ENCODE measurements at places on chromosomes 1 and 21.

- DNase-seq: no peak
Measured at GRCh38 chr1:207858281-207858680, 52.6 kb downstream of the CD34 start.

DNA sequence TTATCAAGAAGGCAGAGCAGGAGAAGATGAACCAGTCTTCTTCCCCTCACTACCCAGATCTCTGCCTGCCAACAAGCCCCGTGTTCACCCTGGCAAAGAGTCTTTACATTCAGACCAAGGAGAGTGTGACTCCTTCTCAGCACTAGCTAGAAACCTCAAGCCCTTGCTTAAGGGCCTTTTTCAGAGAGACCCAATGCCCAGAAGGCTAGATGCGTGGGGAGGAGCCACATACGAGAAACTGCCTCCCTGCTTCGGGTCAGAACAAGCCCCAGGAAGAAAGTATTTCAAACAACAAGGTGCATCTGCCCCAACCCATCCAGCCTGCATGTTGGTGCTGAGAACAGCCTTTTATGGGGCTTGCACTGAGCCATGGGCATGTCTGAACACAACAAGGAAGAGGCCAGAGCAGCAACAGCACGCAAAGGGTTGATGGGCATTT is 152.7 kb upstream of the CAMK1G start:
- DNase-seq: no peak

GRCh38 chr1:20717452-20718342 is at the start of gene KIF17:
TSS of gene KIF17 (minus strand) at chr1:20718007. CDS start at chr1:20717706, 301 bp downstream.
- peak; percentile 74 for DNase-seq

DNA sequence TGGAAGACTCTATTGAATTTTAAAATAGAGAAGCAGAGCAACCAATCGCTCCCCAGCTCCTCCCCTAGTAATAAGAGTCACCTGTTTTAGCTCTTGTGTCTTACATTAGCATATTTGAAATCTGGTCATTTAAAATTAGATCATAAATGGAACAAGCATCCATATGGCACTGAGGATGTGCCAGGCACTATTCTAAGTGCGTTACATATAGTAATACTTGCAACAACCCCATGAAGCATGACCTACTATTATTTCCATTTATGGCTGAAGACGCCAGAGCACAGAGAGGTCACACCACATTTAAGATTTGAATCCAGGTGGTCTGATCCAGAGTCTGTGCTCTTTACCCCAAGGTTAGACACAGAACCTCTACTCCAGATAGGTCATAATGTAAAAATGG is 82.0 kb upstream of the HIVEP3 start:
- DNase-seq: no peak

- DNase-seq: no peak
Measured at GRCh38 chr1:9960011-9960410, 16.7 kb downstream of the NMNAT1 start.

DNA sequence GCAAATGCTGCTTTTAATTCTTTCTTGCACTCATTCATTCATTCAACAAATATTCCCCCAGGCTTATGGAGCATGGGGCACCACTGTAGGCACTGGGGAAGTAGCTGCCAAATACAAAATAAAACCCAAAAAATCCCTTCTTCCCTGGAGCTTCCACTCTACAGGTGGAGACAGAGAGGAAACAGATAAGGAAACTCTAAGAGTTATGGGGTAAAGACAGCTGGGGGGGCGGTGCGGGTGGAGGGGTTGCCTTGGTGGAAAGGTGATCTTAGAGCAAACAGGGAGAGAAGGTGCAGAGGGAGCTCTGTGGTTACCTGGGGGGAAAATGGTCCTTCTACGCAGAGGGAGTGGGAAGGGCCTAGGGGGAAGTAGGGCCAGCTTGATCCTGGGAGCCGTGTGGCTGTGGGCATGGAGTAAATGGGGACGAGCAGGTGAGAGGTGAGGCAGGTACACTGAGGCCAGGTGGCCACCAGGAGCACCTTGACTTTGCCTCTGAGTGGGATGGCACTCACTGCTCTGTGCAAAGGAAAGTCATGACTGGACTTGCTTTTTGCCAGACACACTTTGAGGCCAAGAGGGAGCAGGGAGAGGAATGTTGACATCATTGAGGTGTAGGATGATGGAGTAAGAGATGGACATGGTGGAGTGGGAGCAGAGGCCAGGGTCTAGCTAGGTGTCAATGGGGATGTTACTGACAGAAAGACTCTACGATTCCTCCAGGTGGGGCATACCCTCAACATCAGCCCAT is 152.0 kb downstream of the ETS2 start:
- no peak for DNase-seq

- DNase-seq: no peak
Measured at GRCh38 chr1:90614872-90615271, 102.2 kb downstream of the BARHL2 start.

GRCh38 chr1:62462370-62462769 is 25.5 kb downstream of the USP1 start:
- no peak for DNase-seq

GRCh38 chr1:67648582-67649326 is 36.2 kb upstream of the GADD45A start:
- DNase-seq: no peak

DNA sequence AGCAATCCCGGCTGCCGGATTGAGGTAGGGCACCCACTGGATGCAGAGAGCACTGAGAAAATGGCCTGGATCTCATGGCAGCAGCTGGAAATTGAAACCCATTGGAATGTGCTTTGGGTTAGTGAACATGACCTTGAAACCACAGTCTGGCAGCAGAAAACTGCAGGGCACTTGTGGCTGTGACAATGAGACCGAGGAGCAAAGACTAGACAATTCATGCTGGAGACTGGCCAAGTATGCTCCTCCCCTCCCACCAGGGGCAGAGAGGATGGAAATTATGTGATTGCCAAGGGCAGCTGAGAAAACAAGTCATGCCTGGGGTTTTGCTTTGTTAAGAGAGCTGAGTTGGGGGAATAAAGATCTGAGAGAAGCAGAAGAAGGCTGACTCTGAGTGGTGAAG is 60.7 kb downstream of the ZNF697 start:
- no peak for DNase-seq

DNA sequence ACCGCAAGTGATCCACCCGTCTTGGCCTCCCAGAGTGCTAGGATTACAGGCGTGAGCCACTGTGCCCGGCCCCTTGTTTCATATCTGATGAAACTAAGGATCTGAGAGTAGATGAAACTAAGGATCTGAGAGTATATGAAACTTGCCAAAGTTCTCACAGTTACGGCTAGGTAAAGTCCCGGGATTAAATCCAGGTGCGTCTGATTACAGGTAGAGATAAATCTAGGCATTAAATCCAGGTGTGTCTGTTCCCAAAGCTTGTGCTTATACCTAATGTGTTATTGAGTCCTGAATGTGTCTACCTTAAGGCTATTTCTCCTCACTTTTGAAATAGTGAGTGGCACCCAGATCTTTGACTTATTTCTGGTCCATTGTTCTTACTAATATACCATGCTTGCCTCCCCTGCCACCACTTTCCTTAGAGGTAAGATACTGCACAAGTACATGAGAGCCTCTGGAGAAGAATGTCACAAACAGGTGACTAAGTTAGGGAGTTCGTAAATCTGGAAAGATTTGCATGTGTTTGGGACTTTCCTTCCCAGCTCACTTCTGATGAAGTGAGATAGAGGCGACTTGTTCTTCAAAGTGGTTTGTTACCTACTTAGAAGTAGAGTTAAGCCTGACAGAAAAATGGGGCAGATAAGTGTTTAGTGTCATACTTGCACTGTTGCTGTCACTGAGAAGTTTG is 66.5 kb downstream of the AK4 start:
- no peak for DNase-seq

GRCh38 chr1:19940486-19941205 is 17.2 kb upstream of the PLA2G2E start:
- no peak for DNase-seq

GRCh38 chr1:239617731-239618130 is 231.4 kb downstream of the CHRM3 start:
- DNase-seq: no peak

- no peak for DNase-seq
Measured at GRCh38 chr1:11248169-11248568, 14.2 kb downstream of the MTOR start.

DNA sequence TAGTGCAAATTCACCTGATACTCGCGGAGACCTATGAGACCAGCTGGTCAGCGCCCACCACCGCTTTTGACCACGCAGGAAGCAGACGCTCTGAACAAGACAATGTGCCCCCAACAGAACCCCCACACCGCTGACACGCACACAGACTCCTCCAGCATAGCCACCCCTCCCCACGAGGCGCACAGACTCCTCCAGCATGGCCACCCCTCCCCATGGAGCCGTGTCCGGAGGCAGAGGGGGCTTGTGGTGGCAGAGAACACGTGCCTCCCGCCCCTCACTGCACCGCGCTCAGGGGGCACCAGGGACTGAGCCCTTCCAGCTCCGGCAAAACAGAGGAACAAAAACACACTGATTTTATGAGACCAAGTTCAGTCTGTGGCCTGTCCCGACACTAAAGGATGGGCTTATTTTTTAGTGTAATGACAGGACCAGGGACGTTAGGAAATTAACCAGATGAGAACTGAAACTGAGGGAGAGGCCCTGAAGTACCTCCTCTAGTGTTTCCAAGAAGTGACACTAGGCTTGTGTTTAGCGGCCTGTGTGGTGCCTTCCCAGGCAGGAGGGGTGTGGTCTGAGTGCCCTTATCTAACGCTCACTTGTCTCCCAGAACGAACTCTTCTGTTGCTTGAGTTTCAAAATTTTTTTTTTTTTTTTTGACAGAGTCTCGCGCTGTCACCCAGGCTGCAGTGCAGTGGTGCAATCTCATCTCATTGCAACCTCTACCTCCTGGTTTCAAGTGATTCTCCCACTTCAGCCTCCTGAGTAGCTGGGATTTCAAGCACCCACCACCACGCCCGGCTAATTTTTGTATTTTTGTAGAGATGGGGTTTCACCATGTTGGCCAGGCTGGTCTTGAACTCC is 10.0 kb upstream of the AGPAT3 start:
- DNase-seq: no peak

DNA sequence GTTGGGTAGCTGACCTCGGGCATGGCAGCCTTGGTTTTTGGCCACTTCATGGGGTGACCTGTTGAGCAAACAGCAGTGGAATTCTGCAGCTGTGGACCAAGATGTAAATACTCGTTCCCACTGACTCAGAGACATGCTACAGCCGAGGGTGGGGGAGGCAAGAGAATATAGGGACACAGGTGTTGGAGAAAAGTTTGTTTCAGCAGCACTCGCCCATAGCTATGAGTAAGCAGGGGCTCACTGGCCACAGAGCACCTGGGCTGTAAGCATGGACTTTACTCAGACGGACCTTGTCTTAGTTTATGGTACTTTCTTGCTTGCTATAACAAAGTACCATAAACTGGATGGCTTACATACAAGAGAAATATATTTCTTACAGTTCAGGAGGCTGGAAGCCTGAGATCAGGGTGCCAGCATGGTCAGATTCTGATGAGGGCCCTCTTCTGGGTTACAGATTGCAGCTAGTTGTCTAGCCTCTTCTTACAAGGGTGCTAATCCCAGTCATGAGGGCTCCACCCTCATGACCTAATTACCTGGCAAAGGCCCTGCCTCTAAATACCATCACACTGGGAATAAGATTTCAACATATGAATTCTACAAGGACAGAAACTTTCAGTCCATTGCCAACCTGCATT is 437.2 kb upstream of the DAB1 start:
- no peak for DNase-seq

DNA sequence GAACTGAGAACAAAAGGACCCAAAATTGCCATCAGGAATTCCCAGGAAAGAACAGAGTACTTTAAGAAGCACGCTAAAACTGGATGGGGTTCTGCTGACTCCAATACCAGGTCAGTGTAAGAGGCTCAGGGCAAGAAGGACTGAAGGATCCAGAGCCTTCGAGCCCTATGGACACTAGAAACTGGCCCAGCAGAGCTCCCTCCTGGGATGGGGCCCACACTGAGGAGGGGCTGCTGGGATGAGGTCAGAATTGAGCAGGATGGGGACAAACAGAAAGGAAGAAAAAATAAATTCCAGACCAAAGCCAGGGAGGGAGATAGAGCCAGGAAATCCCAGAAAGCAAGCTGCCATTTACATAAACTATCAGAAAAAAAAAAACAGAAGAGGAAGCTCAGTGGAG is 222.4 kb upstream of the COA6 start:
- DNase-seq: no peak

GRCh38 chr1:114561333-114561732 is 20.1 kb downstream of the BCAS2 start:
- no peak for DNase-seq

DNA sequence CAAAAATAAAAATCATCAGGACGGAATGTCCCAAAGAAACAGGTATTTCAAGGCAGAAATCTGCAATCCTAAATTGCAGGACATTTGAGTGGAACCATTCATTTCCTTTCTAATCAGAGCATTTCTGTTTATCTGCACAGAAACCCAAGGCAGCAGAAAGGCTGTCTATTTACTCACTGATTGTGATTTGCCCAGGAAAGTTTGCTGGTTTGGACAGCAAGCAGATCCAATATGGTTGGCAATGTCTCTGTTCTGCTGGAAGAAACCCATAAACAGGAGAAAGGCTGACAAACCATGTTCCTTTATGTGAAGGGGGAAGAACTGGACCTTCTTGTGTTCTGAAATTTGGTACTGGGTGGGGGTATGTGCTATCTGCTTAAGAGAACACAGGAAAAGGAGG is 120.1 kb downstream of the CLIC6 start:
- no peak for DNase-seq

DNA sequence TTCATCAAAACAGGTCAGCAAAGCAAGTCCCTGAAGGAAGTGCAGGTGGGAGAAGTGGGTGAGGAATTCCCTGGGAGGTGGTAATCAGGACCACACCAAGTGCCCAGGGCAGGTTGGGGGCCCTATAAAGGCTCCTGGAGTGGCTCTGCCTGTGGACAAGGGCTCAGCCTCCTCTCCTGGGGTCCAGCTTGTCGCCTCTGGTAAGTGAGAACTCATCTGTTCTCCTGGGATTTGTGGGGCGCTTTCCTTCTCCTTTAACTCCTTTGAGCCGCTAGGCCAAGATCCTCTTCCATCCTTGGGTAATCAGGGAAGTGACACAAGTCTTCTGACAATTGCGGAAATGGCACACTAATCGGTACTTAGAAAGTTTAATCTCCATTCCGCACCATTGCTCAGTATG is at the start of gene SPRR4:
SPRR4 (plus strand) TSS at position 154 of the 400 bp plus-strand sequence. CDS start 1,243 bp downstream, outside the sequence.
- no peak for DNase-seq

- no peak for DNase-seq
Measured at GRCh38 chr1:240008298-240008697, 83.4 kb upstream of the FMN2 start.

DNA sequence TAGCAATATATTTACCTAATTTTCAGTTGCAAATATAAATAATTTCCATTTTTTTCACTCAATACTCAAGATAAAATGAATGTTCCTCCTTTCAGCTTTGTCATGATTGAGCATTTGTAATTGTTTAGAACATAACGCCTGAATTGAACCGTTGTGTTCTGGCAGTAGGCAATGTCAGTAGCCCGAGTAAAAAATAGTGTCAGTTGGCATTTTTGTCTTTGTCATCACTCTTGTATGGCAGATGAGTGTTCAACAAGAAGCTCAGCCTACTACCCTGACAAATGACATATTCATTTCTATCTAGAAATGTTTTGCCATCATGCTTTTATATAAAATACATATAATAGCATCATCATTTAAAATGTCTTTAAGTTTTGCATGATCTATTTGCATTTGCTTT is 691.4 kb upstream of the NCAM2 start:
- DNase-seq: no peak

All from activated naive CD4-positive, alpha-beta T cell treated with anti-CD3 and anti-CD28 coated beads, Interleukin-2, amount 50 U/mL, for 16 hours (primary cell).